Stimulated activated CD4-positive, alpha-beta T cell treated with anti-CD3 and anti-CD28 coated beads, Interleukin-15, amount 100 ng/mL, for 1 hour (primary cell): ENCODE measurements at places on chromosomes 3 and 15.

GRCh38 chr3:57983734-57984518 lies 24.3 kb upstream of the FLNB start:
- peak; percentile 7 for DNase-seq

DNA sequence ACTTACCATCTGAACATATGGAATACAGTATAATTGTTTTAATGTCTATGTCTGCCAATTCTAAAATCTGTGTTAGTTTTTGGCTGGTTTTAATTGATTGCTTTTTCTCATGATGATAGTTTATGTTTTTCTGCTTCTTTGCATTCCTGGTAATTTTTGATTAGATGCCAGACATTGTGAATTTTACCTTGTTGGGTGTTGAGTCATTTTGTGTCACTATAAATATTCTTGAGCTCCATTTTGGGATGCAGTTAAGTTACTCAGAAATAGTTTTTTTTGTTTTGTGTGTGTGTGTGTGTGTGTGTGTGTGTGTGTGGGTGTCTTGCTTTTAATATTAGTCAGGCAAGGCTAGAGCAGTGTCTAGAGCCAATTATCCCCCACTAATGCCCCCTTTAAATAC lies 818.8 kb upstream of the NR2F2 start:
- no peak for DNase-seq

- DNase-seq, result no peak
Measured at GRCh38 chr15:91223863-91224262, 123.8 kb downstream of the SV2B start.

GRCh38 chr3:30443756-30444673 lies 162.4 kb upstream of the TGFBR2 start:
- no peak for DNase-seq

DNA sequence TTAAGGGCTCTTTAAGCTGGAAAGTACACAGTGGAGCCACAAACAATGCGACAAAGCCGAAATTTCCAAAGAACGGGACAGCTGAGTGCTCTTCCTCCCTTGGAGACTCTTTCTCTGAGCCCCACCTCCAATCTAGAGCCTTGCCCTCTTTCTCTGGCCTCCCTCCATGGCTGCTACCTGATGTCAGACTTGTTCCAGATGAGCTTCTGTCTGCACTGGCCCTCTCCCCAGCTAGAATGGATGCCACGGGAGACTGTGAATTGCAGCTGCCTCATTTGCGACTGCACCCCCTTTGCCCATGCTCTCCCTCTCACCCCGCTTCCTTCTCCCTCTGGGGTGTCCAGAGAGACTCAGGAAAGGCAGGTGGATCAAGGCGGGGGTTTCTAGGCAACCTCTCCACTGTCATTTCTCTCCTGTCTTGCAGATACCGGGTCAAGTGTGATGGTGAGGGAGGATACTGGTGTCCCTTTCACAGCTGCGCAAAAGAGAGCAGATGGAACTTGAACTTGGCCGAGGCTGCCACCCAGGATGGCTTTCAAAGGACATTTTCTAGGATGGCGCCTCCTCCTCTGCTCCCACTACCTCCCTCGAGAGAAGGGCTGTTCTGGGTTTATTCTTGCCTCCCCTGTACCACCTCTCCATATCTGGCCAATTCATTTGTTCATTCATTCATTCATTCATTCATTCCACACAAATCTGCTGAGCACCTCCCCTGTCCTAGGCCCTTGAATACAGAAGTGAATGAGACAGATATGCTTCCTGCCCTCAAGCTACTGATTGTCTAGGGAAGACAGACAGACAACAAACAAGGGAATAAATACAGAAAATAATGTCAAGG lies 12.8 kb downstream of the ATP2B2 start:
- DNase-seq, result no peak

DNA sequence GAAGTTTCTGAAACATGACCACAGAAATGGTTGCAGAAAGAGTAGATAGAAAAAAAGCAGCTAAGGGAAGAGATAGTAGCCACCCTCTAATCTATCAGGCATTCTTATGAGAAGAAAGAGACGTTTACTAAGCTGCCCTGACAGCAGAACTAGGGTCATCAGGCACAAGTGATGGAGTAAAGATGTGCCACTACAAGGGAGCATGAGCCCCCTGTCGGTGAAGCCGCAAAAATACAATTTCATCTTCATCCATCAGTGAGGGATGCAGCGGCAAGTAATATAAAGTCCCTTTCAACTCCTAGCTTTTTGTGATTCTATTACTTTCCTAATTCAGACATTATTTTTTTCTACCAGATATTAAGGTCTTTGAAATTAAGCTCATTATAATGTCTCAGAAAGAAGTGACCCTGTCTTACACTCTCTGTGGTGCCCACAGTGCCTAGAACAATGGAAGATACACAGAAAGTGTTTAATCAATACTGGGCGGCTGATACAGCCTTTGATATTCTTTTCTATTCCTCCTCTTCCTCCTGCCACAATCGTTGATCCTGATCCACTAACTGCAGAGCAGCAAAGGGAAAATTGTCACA lies 651.6 kb downstream of the NTRK3 start:
- DNase-seq, result no peak

DNA sequence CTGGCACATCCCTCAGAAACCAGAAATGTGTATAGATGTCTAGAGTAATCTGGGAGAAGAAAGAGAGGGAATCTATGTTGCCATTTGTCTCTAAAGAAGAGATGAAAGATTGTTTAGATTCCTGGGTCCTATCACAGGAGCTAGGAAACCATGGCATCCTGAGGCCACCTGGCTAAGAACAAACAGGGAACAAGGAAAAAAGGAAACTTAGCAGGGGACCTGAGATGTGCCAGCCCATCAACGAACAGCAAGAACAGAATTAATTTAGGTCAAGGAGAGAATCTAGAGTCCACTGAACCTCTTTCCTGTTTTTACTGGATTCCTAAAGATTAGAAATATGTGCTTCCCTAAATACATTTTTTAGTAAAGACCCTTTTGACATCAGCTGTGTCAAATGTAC lies 30.3 kb downstream of the IP6K1 start:
- no peak for DNase-seq
